ENCODE measurements at places on chromosomes 4 and X. TPM values are rescaled to one million over a fixed set of nuclear protein-coding genes. Genes with fewer than 3 reads are reported as not detected.

The MAGEC2 gene
- not detected for total RNA-seq

The DCHS2 gene
- not detected for total RNA-seq

The FGF2 gene
- total RNA-seq: 0.23 TPM

The TMEM150C gene
- total RNA-seq: not detected

The SPATA18 gene
- total RNA-seq: 0.30 TPM

The PAGE2 gene
- 0.73 TPM for total RNA-seq

The FGF13 gene
- not detected for total RNA-seq

The REST gene
- 39.3 TPM for total RNA-seq

The TMPRSS11A gene
- total RNA-seq: not detected

The SLC6A14 gene
- not detected for total RNA-seq
